Stimulated activated CD8-positive, alpha-beta memory T cell treated with anti-CD3 and anti-CD28 coated beads, Interleukin-4, amount 100 ng/mL, for 4 hours (primary cell): ENCODE measurements at places on chromosomes 5 and 9.

- DNase-seq, result no peak
Observed at GRCh38 chr5:59218424-59219045, 635.7 kb downstream of the RAB3C start.

DNA sequence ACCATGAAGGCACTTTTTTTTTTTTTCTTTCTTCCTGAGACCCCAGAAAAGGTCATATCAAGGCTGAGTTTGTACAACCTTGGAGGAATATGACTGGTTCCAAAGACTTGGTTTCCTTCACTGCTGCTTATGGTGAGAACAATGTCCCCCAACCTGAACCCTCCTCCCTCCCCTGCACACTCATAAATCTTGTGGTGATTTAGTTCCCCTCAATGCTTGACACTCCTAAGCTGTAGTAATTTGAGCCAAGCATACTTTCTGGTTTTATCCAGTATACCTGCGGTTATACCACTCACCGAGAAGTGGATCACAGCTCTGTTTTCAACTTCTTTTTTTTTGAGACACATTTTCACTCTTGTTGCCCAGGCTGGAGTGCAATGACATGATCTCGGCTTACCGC is 149.9 kb upstream of the KLF4 start:
- DNase-seq, result no peak

GRCh38 chr9:87195306-87195705 is 248.0 kb upstream of the GAS1 start:
- no peak for DNase-seq

DNA sequence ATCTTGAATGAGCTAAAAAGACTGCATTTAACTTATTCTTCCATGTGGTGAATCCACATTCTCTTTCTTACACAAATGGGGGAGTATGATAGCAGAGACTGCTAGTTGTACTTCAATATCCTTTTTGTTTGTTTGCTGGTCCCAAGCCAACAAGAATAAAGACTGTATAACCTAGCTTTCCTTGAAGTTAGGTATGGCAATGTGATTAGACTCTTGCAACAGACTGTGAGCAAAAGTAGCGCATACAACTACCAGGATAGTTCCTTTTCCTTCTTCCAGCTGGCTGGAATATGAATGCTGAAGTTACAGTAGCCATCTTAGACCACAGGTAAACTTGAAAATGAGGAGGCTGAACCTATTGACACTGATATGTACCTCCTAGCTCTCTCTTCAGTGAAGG is 17.9 kb upstream of the KIF2A start:
- DNase-seq, result no peak

GRCh38 chr5:181246276-181247049 is 2.8 kb upstream of the RACK1 start:
- peak; percentile 36 for DNase-seq

- DNase-seq, result no peak
Observed at GRCh38 chr9:112241491-112241890, 66.4 kb upstream of the SUSD1 start.

GRCh38 chr5:88833371-88834130 is 49.4 kb downstream of the MEF2C start:
- DNase-seq, result peak; percentile 15

GRCh38 chr9:30925635-30926034 is 1458.8 kb upstream of the ACO1 start:
- DNase-seq, result no peak

GRCh38 chr5:141876628-141877355 is 1.4 kb downstream of the PCDH1 start:
- no peak for DNase-seq

- DNase-seq, result no peak
Observed at GRCh38 chr9:113381909-113382411, 5.2 kb upstream of the HDHD3 start.

DNA sequence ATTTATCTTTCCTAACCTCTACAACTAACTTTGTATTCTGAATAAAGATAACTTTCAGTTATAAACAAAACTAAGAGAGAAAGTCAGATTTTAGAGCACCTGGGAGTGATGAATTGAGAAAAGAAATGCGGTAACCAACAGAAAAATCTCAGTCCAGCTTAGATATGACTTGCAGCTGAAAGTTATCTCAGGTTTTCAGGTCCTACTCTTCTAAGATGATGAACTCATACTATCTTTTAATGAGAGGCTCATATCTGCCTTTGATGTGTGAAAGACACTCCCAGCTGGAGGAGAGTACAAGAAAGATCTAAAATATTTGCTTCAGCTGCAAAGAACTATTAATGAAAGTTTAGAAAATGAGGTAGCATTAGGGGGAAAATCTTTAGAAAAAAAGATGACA is 190.5 kb downstream of the DENND1A start:
- no peak for DNase-seq

DNA sequence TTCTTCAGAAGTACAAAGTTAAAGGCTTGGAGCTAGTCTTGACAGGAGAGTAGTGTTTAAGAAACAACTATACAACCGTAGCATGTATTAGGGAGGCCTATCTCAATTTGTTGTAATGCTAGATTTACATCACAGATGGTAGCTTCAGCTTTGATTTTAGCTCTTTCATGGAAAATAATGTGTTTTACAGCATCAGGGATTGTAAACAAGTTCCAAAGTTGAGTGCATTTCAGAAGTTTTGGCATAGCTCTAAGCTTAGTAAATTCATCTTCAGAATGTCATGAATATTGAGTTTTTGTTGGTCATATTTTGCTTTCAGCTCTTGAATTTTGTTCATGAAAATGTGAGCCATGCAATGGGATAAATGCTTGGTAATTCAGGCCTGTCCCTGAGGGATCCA is 30.7 kb downstream of the SLC44A1 start:
- DNase-seq, result no peak

DNA sequence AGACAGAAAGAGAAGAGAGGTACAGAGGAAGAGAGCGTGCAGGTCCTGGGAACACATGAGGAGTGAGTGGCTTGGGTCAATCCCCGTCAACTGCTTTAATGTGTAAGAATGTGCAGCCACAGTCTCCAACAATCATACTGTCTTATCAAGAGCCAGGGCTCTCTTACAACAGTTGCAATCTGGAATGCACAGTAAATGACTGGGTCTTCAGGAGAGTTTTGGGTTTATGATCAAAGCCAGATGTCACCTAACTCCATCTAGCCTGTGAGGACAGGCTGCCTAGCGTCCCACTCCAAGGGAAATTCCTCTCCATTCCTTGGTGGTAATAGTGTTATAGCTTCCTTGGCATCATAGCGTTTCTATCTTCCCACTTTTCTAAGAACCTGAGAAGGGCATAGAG is 75.0 kb upstream of the TRIO start:
- DNase-seq, result no peak

- DNase-seq, result no peak
Observed at GRCh38 chr9:84748112-84748511, 78.6 kb downstream of the NTRK2 start.

GRCh38 chr9:127361561-127361960 is 35.4 kb upstream of the SLC2A8 start:
- no peak for DNase-seq

- no peak for DNase-seq
Observed at GRCh38 chr9:84141741-84142370, 161.3 kb downstream of the RMI1 start.

DNA sequence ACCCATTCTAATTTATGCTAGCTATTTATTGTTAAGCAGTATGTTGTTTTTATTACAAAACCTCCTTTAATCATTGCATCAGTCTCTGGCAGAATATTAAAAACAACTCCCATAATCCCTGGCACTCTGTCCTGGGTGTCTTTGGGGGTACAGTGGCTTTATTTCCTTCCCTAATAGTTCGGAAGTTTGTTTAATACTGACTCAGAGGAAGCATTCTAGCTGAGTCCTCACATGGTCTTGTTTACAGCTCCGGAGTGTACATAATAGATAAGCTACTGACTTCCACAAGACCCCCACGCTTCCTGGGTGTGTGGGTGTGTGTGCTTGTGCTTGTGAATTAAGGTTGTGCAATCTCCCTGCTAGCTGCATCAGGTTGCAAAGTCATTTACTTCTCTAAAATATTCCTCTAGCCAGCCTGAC is 149.8 kb upstream of the CDKN2B start:
- DNase-seq, result no peak

DNA sequence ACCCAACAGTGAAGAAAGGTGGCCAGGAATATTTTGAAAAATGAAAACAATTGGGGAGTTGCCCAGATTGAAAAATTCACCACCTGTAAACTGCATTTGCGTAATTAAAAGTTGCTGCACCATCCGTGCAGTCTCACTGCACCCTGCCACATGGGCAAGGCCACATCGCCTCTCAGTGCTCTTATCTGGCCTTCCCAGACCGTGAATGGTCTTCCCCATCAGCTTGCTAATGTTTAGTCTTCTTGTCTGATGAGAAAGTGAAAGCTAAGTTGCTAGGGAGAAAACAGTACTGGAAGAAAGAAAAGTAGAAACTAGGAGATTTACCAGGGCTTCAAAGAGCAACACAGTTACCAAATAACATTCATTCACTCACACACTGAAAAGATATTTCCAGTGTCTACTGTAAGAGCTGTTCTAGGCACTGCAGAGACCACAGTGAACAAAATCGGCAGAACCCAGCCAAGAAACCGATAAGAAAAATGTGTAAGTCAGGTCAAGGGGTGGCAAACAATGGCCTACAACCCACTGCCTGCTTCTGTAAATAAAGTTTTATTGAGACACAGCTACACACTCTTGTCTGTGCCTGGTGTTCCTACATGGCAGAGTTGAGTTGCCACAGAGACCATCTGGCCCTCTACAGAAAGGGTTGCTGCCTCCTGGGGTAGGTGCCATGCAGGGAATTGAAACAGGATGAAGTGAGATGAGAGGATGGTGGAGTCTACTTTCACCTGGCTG is 51.2 kb upstream of the CTSL start:
- no peak for DNase-seq

DNA sequence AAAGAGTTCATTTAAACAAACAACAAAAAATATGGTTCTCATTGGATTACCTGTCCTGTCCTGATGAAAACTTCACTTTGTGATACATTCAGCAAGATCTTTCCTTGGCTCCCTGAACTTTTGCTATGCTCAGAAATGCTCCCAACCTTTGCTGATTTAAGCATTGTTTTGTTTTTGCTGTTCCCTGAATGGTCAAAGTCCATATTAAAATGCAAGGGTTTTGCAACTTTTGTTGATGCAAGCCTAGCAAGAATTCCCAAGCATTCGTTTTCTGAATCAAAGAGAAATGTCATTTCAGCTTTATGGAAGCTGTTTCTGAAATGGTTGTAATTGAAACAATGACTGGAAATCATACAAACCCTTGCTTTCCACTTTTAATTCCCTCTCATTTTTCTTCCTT is 3.1 kb upstream of the SFXN1 start:
- no peak for DNase-seq

DNA sequence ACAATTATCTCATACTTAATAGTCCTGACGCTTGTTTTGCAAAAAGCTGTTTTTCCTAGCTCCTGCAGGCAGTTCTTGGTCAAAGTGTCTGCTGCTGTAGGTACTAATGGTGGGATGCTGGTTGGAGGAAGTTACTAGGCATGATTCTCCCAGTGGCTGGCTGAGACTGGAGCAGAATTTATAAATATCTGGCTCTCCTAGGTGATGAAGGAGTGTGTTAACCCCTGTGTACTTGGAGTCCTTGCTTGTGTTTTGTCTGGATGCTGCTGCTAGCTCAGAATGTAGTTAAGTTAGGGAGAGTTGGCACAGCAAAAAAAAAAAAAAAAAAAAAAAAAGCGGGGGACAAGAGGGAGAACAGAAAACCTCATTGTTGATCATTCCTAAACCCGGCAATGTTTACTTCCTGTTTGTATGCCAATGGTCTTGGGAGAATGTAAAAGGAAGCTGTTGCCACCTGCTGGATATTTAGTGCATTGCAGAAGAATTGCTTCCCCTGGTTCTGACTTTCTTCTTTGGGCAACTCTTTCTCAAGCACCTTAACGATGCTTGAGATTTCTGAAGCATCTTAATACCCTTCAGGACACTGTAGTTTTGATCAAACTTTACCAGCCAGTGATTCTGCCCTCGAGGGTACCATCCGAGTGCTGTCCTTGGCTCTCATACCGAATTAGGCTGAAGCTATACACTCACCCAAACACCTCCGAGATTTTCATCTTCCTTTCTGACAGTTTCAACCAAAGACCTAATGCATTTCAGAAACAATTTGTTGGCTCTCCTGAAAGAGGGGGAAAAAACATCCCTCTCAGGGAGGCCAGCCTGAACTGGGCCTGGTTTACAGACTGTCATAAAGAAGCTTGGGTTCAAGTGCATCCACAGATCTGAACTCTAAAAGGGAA is 71.7 kb upstream of the WWC1 start:
- DNase-seq, result no peak

- no peak for DNase-seq
Observed at GRCh38 chr5:112822456-112822855, 38.6 kb upstream of the SRP19 start.

- DNase-seq, result no peak
Observed at GRCh38 chr9:86885232-86885631, 62.1 kb downstream of the GAS1 start.

GRCh38 chr5:65544473-65544872 is 18.5 kb downstream of the CENPK start:
- DNase-seq, result no peak

DNA sequence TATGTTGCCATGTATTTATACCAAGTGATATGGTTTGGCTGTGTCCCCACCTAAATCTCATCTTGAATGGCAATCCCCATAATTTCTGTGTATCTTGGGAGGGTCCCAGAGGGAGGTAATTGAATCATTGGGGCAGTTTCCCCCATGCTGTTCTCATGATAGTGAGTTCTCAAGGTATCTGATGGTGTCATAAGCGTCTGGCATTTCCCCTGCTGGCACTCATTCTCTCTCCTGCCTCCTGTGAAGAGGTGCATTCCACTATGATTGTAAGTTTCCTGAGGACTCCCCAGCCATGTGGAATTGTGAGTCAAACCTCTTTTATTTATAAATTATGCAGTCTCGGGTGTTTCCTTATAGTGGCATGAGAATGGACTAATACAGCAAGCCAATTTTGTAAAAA is 140.8 kb upstream of the ADAMTSL1 start:
- DNase-seq, result no peak

GRCh38 chr5:80871541-80871961 is 88.6 kb upstream of the RASGRF2 start:
- no peak for DNase-seq

- DNase-seq, result no peak
Observed at GRCh38 chr9:87670572-87671264, 55.2 kb upstream of the CTSL start.

DNA sequence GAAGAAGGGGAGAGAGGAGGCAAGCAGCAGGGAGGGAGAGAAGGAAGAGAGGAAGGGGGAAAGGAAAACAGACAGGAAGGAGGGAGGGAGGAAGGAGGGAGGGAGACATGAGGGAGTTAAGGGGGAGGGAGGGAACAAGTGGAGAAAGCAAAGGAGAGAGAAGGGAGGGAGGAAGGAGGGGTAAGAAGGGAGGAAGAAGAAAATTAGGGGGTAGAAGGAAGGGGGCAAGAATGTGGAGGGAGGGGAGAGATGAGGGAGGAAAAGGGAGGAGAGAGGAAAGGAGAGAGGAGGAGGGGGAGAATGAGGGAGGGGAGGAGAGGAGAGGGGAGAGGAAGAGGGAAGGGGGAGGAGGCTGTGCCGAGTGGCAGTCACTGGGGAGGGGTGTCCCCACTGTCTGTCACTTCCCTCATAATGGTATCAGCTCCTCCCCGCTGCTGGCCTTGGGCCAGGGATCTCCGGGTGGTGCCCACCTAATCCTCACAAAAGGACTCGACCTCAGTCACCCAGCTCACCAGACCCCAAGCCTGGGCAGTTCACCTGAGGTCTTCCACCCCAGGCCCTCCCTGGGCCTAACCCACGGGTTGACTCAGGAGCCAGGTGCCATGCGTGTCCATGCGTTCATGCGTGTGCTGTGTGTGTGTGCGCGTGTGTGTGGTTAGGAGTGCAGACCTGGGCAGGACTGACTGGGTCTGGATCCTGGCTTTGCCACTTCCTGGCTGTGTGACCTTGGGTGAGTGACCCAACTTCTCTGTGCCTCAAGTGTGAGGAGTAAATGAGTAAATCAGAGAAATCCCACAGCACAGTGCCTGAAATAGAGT is 18.1 kb downstream of the C9orf50 start:
- no peak for DNase-seq
